ENCODE measurements at places on chromosomes 5 and 9.

DNA sequence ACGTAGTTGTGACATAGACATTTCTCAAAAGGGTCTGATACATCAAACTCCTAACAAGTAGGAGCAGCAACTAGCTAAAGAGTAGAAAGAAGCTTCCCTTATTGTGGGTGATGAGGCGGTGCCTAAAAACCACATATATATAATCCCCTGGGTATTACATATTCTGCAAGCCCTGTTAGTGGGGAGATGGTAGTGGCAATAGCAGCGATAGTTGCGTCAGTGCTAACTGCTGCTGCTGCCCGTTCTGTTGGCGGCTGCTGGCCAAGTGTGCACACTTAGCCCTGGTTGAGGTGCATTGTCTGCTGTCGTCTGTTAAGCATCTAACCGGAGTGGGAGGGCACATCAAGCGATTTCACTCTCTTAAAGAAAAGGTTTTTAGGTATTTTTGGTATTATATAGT is 35.8 kb downstream of the VLDLR start:
- no peak for DNase-seq

- no peak for DNase-seq
These were observed 13.5 kb downstream of the ZFP37 start for GRCh38 chr9:113042884-113043657.

DNA sequence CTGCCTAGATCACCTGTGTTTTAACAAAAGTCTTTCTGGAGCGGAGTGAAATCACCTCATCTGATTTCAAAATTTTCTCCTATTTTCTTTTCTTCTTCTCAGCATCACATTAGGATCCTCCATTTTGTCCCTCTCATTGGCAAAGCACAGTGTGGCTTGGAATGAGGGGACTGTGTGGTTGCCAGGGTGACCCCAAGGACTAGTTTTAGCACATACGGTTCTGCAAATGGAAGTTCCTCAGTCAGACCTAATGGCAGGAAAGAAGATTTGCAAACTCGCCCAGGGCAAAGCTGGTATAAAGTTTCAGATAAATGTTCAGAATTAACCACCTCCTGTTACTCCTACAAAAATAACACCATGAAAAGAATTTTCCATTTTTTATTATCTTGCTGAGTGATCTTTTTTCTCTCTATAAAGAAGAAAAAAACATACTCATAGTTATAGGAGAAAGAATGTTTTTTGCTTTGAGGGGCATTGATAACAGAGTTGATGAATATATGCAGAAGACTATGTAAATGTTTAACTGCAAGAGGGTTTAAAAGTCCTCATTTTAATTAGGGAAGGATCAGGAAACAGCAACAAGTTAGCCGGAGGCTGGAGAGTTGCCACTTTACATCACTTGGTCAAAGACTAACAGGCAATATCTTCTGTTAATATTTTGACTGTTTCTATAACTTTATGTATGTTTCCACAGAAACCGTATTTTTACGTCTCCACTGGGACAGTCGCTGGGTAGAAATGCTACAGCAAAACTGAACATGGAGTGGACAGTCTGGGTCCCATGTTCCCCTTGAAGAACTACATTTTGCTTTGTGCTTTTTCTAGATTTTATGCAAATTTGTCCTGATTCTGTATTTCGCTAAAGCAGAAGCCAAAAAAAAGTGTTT is 257.8 kb downstream of the NR2F1-AS1 start:
- no peak for DNase-seq

DNA sequence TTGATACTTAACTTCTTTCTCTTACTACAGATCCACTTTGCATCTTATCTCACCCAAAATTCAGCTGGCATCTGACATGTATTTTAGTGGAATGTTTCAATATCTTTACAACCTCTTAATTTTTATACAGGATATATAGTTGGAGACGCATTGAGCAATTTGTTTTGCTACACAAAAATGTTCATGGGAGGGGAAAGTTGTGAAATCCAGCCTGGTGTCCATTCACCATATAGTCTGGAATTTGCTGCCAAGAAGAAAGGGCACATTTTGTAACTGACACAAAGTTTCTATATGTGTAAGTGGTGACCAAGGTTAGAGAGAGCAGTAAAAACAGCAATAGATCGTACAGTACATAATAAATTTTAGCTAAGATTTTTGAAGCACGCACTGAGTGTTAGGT is 14.0 kb upstream of the CHD1 start:
- no peak for DNase-seq

DNA sequence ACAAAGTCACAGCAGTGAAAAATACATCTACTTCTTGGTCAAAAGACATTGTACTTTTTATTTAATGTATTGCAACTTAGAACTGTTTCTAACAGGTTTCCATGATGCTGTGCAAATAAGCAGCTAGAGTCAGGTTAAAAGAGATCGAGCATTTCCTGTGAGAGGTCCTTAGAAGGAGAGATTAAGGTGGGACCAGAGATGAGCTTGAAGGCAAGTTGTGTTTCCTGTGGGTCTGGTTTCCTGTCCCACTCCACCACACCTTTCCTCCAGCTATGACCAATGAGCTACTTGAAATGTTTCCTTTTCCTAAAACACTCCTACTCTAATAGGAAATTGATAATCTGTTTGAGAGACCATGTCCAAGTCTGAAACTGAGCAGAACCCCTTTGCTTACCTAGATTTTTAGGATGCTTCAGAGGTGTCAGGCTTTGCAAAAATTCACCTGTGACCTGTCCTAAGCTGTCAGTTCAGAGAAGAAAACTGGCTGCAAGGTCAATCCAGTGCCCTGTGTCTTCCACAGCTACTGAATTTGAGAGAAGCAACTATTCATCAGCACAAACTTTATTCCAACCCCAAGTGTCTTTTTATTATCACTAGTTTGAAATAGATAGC is 13.1 kb upstream of the RLN1 start:
- DNase-seq: no peak

DNA sequence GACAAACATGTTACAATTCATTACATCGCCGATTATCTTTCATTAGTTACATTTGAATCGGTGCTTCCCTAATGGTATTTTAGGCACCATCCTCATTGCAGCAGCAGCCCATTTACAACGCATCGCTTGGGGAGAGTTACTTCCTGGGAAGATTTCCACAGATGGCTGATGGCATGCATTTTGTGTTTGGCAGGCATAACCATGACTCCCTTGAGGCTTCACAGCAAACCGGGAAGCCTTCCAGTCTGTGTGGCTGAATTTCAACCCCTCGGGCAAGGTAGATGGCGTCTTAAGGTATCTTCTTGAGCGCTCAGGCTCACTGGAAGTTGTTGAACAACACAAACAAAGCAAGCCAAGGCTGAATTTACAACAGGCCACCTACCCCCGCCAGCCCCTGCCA is 1.6 kb upstream of the DNAH5 start:
- no peak for DNase-seq

All from activated T-cell treated with anti-CD3 and anti-CD28 coated beads for 1 hour (primary cell).